SJCRH30 (cell line): ENCODE measurements at places on chromosomes 7 and 10. TPM values are rescaled to one million over a fixed set of nuclear protein-coding genes. Genes with fewer than 3 reads are reported as not detected.

- H3K27ac ChIP-seq = no peak overlapping the region
- no peaks in the 10 kb centered on the region for H3K27me3 ChIP-seq
- H3K4me1 ChIP-seq = 0 out of 2 replicates have a peak, but pooled peaks cover 3% of the 10 kb centered on the region
- no peak overlapping the region for H3K4me3 ChIP-seq
Measured at GRCh38 chr7:81519886-81520285, 250.0 kb downstream of the HGF start.

DNA sequence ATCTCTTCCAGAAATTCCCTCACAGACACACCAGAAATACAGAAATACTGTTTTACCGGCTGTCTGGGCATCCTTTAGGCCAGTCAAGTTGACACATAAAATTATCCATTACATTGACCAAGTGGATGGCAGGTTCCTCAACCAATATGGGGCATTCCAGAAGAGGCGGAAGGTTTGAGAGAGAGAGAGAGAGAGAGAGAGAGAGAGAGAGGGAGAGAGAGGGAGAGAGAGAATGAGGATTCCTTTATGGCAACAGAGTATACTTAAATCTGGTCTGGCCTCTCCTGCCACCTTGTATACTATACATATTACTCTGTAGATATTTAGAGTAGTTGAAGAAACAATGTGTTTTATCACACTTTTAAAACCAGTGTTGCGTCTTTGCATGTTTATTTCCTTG, 214.1 kb downstream of the CAMK1D start:
- DNase-seq = no peak
- no peaks in the 10 kb centered on the region for H3K27me3 ChIP-seq
- no peaks in the 10 kb centered on the region for H3K4me1 ChIP-seq
- H3K4me3 ChIP-seq = no peak overlapping the region
- H3K36me3 ChIP-seq = no peaks in the 10 kb centered on the region; the same call in 1 of the 2 replicates

- no peak for DNase-seq
- H3K27ac ChIP-seq = peak overlapping the region; percentile 83; the same call in 1 of the 2 replicates
- peaks cover 26% of the 10 kb centered on the region for H3K4me1 ChIP-seq
Measured at GRCh38 chr7:74254858-74255379, 720 bp upstream of the RFC2 start.

DNA sequence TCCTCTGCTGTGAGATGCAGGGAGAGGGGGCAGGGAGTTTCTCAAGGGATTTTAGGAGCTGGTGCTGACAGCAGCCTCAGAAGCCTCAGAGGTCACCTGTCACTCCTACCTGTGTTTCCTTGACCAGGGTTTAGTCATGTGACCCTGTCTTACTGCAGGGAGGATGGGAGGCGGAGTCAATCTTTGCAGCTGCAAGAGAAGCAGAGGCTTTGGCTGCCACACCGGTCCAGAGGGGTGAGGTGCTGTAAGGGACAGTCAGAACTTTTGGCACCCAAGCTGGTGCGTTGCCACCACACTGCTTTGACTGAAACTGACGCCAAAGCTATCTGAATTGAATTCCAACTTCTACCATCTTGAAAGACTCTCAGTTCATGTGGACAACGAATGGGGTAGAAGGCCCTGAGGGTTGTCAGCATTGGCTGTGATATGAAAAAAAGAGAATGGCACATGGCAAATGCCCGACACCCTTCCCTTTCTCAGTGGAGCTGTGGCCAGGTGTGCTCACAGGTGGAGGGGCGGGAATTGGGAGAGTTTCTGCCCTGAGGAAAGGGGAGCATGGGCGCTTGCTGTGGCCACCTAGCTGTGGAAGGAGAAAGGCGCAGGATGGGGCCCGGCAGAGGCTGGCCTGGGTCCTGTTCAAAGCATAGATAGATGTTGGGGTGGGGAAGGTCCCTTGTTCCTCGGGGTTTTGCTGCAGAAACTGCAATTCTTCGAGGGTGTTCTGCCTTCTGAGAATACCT, 69.3 kb downstream of the ARHGAP22 start:
- H3K27ac ChIP-seq = no peak overlapping the region
- no peak for DNase-seq
- no peak overlapping the region for H3K4me3 ChIP-seq
- H3K4me1 ChIP-seq = no peaks in the 10 kb centered on the region

DNA sequence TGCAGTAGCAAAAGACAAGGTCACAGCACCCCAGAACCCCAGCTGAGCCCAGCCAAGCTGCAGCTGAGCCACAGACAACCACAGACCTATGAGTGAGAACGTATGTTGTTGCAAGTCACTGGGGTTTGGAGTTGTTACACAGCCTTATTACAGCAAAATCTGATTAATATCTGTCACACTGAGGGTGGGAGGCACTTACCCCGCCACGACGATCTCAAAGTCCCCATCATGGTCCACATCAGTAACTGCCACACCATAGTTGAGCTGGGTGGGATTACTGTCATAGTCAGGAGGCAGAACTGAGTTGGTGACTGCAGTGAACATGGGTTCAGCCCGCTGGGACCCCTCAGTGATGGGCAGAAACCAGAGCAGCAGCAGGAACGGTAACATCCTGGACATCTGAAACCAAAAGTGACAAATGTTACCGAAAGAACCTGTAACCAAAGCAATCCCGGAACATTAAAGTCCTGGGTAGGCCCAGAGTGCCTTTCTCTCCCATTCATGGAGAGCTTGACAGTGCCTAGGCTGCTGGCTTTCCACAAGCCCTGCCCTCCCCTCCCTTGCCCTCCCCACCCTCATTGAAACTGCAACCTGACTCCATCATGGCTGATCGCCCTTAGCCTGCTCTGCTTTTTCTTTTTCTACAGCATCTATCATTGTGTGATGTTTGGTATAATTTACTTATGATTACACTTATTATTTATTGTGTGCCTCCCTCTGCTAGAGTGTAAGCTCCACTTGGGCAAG, 19.3 kb downstream of the CRTAC1 start:
- no peaks in the 10 kb centered on the region for H3K4me1 ChIP-seq
- H3K27ac ChIP-seq = no peak overlapping the region
- H3K36me3 ChIP-seq = no peaks in the 10 kb centered on the region
- peaks cover 15% of the 10 kb centered on the region for H3K27me3 ChIP-seq

DNA sequence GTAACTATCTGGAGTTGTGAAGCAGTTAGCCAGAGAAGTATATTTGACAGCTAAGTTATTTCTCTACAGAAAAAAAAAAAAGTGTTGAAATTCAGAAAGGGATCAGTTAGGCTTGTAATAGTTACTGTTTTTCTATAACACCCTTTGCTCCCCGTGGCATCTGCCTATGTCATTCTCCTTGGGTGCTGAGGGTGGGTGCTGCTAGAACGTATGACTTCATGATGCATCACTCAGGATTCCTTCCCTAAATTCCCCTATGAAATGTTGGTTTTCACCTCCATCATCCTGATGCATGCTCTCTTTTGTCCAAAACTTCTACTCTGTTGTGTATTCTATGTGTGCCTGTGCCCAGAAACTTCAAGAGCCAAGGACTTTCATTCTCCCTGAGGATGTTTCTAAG, 536.4 kb downstream of the GRM8 start:
- no peak for DNase-seq
- H3K36me3 ChIP-seq = no peaks in the 10 kb centered on the region
- no peaks in the 10 kb centered on the region for H3K27me3 ChIP-seq
- no peaks in the 10 kb centered on the region; the same call in 1 of the 2 replicates for H3K4me1 ChIP-seq
- no peak overlapping the region for H3K4me3 ChIP-seq

GRCh38 chr10:131781076-131781475, 119.7 kb upstream of the PPP2R2D start:
- no peaks in the 10 kb centered on the region for H3K36me3 ChIP-seq
- H3K4me3 ChIP-seq = no peak overlapping the region
- H3K27ac ChIP-seq = no peak overlapping the region
- H3K4me1 ChIP-seq = no peaks in the 10 kb centered on the region
- H3K27me3 ChIP-seq = no peaks in the 10 kb centered on the region

GRCh38 chr7:74026406-74026902, 1.5 kb upstream of the ELN start:
- H3K27ac ChIP-seq = no peak overlapping the region
- no peak for DNase-seq
- H3K4me1 ChIP-seq = peaks cover 40% of the 10 kb centered on the region
- no peaks in the 10 kb centered on the region for H3K36me3 ChIP-seq

GRCh38 chr7:143485094-143485493, 7.4 kb downstream of the TAS2R41 start:
- no peak overlapping the region for H3K4me3 ChIP-seq
- H3K4me1 ChIP-seq = no peaks in the 10 kb centered on the region
- peaks cover 3% of the 10 kb centered on the region; the same call in 1 of the 2 replicates for H3K27me3 ChIP-seq
- H3K36me3 ChIP-seq = no peaks in the 10 kb centered on the region
- H3K27ac ChIP-seq = no peak overlapping the region
- DNase-seq = no peak

GRCh38 chr10:49593564-49593875, 16.6 kb upstream of the SLC18A3 start:
- peaks cover 4% of the 10 kb centered on the region; the same call in 1 of the 2 replicates for H3K27me3 ChIP-seq
- no peaks in the 10 kb centered on the region for H3K4me1 ChIP-seq
- DNase-seq = no peak
- H3K4me3 ChIP-seq = no peak overlapping the region
- H3K27ac ChIP-seq = no peak overlapping the region

DNA sequence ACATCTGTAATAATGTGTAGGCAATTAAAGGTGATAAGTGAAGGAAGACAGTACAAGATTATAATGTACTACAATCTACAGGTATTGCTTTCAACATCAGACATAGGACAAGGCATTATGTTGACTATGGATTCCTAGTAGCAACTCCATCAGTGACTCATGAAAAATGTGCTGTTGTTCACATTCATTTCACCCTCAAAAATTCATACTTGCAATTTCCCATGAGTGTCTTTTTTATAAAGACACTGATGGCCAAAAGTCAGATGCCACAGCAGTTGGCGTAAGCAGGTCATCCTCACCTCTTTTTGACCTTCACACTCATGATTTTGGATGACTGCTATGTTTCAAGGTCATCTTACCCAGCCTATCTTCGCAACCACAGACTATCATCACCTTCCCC, 100.0 kb upstream of the AMPH start:
- peaks cover 3% of the 10 kb centered on the region; the same call in 1 of the 2 replicates for H3K36me3 ChIP-seq
- peaks cover 25% of the 10 kb centered on the region for H3K4me1 ChIP-seq
- no peak overlapping the region for H3K27ac ChIP-seq
- DNase-seq = no peak
- no peak overlapping the region for H3K4me3 ChIP-seq

- DNase-seq = no peak
- H3K4me3 ChIP-seq = no peak overlapping the region
- H3K4me1 ChIP-seq = no peaks in the 10 kb centered on the region
- H3K36me3 ChIP-seq = no peaks in the 10 kb centered on the region
- H3K27me3 ChIP-seq = no peaks in the 10 kb centered on the region; the same call in 1 of the 2 replicates
Measured at GRCh38 chr7:71303566-71303965, 171.6 kb downstream of the GALNT17 start.

DNA sequence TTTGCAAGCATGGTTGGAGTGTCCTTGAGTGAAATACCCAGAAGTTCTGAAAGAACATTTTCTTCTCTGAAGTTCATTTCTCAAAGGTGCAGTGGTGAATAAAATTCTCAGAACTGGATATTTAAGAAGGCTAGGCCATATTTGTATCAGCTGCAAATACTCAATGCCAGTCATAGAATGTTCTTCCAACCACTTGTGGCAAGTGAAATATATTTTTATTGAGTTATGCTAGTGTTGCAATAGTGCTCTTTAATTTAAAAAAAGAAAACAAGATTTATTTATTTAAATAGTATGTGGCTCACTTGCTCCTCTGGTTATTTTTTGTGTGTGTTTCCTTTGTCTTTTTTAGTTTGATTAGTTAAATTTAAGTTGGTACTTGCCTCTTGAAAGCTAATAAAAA, 64.5 kb downstream of the PALS2 start:
- no peaks in the 10 kb centered on the region for H3K4me1 ChIP-seq
- no peak overlapping the region for H3K4me3 ChIP-seq
- no peaks in the 10 kb centered on the region for H3K27me3 ChIP-seq
- H3K27ac ChIP-seq = no peak overlapping the region

The TMEM229A gene
- not detected in 2 replicates for total RNA-seq

The CREB5 gene
- 17.6 and 20.8 TPM in 2 replicates for total RNA-seq
